ENCODE measurements at places on chromosomes 2 and 18.

DNA sequence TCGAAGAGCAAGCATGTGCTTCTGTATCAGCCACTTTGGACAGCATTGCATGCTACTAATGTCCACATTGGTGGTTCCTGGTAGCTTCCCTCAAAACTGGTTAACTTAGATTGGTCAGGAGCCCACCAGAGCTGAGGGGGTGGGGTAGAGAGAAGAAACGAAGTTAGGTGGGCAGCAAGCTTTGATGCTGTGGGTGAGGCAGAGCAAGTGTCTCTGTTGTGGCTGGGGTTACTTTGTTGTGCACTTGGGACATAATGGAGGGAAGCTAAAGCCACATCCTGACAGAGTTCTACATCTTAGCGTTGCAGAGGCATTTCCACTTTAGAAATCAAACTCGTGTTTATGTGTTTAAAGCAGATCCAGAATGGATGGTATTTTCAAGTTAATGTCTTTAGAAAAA, 82.7 kb downstream of the FAM168B start:
- DNase-seq, result no peak

GRCh38 chr2:4762951-4763376, 929.2 kb upstream of the SOX11 start:
- peak; percentile 93 for DNase-seq

DNA sequence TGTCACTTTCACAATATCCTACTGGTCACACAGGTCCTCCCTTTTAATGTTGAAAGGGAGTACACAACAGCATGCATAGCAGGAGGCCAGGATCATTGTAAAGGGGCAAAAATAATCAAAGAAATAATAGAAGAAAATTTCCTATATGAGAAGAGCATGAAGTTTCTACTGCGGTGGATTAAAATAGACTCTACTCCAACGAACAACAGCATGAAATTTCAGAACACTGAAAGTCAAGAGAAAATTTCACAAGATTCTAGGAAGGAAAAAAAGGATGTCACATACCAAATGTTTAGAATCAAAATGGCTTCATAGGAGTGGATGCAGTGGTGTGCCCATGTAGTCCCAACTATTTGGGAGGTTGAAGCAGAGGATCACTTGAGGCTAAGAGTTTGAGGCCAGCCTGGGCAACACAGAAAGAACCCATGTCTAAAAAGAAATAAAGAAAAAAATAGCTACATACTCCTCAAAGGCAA, 72.0 kb upstream of the EPAS1 start:
- DNase-seq, result no peak

- no peak for DNase-seq
These were observed 59.3 kb upstream of the ITM2C start for GRCh38 chr2:230805353-230806017.

- no peak for DNase-seq
These were observed 17.1 kb upstream of the ST3GAL5 start for GRCh38 chr2:85905891-85906290.

GRCh38 chr2:65353927-65354326, 78.5 kb downstream of the SPRED2 start:
- DNase-seq, result no peak

DNA sequence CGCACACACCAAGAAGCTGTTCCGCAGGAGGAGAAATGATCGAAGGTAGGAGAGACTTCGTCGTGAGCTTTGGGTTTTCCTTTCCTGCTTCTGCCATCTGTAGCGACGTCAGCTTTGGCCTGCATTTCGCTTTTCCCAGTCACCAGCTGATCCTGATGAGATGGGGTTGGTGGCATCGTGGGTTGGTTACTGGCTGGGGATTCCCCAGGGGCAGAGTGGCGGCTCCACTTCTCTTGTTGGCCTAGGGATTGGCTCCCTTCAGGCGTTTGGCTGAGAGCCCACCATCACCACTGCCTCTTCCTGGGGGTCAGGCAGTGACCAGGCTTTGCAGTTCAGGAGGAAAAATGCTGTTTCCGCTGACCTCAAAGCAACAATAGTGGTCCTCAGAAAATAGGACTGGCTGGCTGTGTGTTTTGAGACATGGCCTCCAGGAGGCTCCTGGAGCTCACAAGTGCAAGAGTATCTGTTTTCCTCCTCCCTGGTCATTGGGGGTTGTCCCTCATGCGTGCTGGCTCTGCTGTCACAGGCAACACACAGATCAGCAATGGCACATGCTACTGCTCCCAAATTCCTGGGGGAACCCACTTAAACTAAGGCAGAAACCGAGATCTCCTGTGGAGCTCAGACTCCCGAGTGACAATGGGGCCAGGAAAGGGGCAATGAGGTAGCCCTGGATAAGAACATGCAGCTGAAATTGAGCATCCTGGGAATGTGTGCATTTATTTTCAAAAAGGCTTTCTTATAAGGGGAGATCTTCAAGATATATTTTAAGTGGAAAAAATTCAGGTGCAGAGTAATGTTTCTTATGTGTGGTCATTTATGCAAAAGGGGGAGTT, 173.0 kb downstream of the CTIF start:
- peak; percentile 67 for DNase-seq

Data from kidney (tissue), 22 donors.